ENCODE measurements at places on chromosomes 12 and 14.
A peak's percentile ranks its signal among the peaks of the same experiment; 100 is the strongest.

DNA sequence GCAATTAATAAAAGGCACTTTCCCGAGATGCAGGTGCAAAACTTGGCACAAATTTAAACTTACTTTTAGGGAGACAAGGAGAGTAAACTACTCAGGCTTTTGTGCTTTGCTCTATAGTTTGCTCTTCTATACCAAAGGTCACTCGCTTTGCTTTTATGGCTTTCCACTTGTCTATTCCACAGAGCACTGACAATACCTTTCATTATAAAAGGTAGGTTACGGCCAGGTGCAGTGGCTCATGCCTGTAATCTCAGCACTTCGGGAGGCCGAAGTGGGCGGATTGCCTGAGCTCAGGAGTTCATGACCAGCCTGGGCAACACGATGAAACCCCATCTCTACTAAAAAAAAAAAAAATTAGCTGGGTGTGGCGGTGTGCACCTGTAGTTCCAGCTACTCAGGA, 32.9 kb downstream of the ALKBH1 start:
- DNase-seq, result no peak

GRCh38 chr12:78194448-78194847, 363.8 kb downstream of the NAV3 start:
- no peak for DNase-seq

GRCh38 chr14:34548472-34548981, 9.0 kb upstream of the EAPP start:
- DNase-seq, result no peak

GRCh38 chr12:6074427-6074826, 50.0 kb downstream of the VWF start:
- no peak for DNase-seq

- DNase-seq, result no peak
Observed at GRCh38 chr12:108102363-108102762, 26.7 kb upstream of the WSCD2 start.

- no peak for DNase-seq
Observed at GRCh38 chr14:89186856-89187376, 230.1 kb downstream of the FOXN3 start.

DNA sequence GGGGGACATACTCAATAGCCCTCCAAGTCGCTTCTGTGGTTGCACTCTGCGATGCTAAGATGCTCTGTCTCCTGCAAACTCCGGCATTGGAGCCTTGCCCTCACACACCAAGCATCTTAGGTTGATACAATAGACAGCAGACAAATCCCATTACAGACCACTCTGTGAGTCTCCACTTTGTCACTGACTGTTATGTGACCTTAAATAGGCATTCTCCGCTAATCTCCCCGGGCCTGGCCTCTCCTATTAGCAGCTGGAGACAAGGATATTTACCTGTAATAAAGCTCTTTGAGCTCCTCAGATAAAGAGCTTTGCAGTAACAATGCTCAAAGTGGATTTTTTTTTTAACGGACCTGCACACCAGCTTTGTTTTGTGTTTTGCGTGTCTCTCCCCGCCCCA, 479.7 kb upstream of the TBX3 start:
- no peak for DNase-seq

DNA sequence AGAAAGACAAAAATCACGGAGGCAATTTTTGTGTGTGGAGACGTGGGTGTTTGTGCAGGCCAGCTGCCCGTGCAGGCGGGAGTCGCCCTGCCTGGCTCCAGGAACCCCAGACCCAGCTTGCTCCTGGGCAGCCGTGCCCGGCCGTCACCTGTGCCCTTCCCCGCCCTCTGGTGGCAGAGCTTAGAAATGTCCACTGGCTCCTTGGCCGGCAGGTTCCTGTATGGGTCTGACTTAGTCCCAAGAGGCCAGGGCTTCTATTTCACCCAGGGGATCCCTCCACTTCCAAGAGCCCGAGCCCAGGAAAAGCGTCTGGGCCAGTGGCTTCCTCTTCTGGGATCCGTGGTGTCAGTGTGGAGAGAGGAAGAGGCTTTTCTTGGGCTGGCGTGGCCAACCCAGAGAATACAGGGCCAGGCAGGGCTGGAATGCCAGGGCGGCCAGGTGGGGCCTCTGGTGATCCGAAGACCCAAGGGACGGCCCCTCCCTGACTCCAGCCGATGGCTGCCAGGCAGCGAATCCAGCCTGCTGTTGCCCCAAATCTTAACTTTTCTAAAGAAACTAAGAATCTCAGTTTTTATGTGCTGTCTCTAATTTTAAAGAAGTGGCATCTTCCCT, 120.9 kb downstream of the TMEM132C start:
- DNase-seq, result peak; percentile 75

DNA sequence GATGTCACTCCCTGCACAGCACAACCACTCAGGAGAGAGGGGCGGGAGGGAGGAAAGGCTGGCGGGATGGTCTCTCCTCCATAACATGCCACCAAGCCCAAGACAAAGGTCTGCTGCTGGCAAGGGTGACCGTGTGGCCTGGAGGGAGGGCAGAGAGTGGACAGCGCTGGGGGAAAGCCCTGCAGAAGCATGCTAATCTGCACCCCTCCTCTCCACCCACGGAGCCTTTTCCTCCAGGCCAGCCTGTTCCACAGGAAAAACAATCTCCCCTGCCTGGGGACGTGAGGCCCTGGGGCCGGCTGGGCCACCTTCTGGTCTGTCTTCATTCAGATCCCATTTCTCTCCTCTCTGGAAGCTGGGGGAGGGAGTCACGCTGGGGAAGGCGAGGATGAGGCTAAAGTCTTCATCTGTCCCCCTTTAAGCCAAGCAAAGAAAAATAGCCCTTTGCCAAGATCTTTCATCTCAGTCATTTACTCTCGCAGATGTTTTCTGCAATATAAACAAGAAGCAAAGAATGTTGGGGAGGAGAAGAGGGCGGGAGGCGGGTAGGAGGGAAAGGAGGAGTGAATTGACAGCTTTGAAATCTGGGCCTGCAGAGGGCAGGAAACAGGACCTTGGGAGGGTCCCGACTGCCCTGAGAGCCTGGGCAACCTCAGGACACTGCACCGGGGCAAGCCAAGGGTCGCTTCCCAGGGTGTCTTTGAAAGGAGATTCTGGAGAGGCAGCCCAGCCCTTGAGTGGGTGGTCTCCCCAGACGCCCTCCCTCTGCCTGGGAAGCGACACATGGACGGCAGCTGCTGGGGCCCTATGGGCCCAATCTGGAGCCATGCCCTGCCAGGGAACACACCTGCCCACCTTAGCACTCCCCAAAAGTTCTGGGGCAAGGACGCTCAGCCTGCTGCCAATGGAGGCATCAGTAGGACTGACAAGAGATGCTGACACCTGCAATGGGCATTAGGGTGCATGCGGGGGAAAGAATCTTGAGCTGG, 133.6 kb downstream of the ZFP36L1 start:
- no peak for DNase-seq

DNA sequence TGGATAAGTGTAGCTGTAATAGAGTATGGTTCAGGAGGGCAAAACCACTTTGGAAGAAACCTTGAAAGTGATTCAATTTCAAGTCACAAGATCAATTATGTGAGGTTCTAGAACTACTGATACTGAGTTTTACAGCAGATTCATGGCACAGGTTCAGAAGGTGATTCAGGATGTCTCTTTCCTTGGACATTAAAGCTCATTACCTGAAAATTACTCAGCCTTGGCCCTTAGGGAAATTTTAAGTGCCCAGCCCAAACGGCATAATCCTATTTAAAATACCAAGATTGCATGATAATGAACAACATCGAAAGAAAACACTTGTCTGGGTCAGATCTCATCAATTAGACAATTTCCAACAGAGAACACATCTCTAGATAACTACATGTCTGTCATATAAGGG, 70.2 kb upstream of the SLC38A2 start:
- DNase-seq, result no peak

Measured in NCI-H526 treated with DMSO at 0.1 percent for 48 hours (cell line).